Dermis microvascular lymphatic vessel endothelial cell (primary cell): ENCODE measurements at places on chromosomes 6 and 20. TPM values are rescaled to one million over a fixed set of nuclear protein-coding genes. Genes with fewer than 3 reads are reported as not detected.

The FOXC1 gene
- 2.8 and 5.3 TPM in 2 replicates for total RNA-seq

The SOX18 gene
- total RNA-seq: 27.2 and 75.7 TPM in 2 replicates

The GNMT gene
- total RNA-seq: under 0.01 and 0.13 TPM in 2 replicates

The EEF1A2 gene
- total RNA-seq: 9.2 and 22.0 TPM in 2 replicates

The SIRPB1 gene
- total RNA-seq: 1.3 TPM in 2 replicates

The HTR1B gene
- 2.1 and 3.5 TPM in 2 replicates for total RNA-seq
